ENCODE measurements at places on chromosomes 13 and 19.

GRCh38 chr13:20782116-20782708 is 8.5 kb upstream of the EEF1AKMT1 start:
- DNase-seq, result no peak

- peak; percentile 26 for DNase-seq
Measured at GRCh38 chr19:51660975-51661600, 14.5 kb upstream of the SIGLEC14 start.

GRCh38 chr13:112333756-112334543 is 42.2 kb upstream of the SPACA7 start:
- DNase-seq, result no peak

DNA sequence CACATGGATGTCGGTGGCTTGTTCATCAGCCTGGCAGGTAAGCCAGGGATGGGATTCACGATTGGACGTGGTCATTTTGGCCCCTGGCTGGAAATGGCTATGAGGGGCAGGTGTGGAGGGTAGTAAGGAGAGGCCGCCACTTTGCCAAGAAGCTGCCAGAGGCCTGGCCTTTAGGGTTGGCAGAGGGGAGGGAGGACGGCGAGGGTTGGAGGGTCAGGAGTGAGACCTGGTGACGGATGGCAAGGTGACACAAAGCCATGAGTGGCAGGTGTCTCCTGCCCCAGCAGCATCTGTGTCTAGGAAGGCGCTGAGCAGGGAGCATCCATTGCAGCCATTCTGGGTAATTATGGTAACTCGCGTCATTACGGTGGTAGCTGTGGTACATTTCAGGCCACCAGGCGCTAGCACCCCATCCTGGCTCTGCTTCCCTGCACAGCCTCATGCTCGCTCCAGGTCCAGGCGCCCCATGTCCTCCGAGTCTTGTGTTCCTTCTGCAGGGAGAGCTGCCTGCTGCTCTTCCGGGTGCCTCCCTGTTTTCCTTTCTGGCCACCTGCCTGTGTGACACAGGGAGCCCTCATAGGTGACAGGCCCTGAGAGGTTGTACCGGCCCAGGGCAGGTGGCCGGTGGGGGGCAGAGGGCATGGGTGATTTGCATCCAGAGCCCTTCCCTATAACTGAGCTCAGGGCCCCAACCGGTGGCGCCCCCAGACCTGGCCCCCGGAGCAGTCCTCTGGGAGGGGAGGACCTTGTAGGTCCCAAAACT is 4.2 kb downstream of the SSBP4 start:
- DNase-seq, result no peak

DNA sequence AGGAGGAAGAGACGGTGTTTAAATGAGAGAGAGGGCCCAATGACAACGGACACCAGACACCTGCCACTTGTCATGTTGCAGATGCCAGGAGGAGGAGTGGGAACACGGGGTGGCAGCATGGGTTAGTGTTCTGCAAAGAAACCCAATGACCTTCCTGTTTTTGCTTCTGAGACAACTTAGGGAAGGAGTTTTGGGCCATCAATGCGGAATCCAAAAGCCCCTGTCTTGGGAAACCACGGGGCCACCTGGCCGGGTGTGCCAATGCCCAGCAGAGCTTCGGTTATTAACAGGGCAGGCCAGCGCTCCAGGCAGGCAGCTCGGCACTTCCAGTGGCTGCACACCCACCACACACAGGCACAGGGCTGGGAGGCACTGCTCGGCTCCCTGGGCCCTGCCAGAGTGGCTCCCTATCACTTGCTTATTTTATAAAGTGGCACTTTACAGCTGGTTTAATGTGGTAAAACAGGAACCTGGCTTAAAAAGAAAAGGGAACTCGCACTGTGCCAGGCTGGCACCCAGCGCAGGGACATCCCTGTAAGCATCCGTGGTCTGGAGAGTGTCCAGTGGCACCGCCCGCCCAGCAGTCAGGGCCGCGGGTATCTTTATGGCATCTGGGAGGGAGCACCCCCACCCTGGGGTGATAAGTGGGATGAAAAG is 19.1 kb downstream of the ELL start:
- no peak for DNase-seq

DNA sequence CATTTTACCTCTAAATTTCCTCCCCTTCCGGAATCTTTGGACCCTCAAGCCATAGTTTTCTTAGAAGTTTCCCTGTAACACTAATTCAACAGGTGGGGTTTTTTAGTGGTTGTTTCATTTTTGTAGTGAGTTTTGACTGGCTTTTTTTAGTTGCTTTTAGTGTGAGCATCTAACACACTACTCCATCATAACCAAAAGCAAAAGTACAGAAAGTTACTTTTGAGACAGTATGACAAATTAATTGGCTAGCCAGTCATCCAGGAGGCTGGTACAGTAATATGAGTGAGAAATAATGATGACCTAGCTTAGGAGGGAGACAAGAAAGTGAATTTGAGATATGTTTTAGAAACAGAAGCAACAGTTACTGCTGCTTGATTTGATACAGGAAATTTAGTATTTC is 71.5 kb downstream of the DNAJC15 start:
- DNase-seq, result no peak

GRCh38 chr13:48603375-48603774 is 50.4 kb upstream of the CYSLTR2 start:
- no peak for DNase-seq

GRCh38 chr13:19959141-19959830 is 759 bp downstream of the ZMYM2 start:
- peak; percentile 61 for DNase-seq

GRCh38 chr19:30881281-30881680 is 468.0 kb downstream of the TSHZ3 start:
- DNase-seq, result no peak

- DNase-seq, result no peak
Measured at GRCh38 chr19:21704320-21704719, 63.1 kb downstream of the ZNF100 start.

DNA sequence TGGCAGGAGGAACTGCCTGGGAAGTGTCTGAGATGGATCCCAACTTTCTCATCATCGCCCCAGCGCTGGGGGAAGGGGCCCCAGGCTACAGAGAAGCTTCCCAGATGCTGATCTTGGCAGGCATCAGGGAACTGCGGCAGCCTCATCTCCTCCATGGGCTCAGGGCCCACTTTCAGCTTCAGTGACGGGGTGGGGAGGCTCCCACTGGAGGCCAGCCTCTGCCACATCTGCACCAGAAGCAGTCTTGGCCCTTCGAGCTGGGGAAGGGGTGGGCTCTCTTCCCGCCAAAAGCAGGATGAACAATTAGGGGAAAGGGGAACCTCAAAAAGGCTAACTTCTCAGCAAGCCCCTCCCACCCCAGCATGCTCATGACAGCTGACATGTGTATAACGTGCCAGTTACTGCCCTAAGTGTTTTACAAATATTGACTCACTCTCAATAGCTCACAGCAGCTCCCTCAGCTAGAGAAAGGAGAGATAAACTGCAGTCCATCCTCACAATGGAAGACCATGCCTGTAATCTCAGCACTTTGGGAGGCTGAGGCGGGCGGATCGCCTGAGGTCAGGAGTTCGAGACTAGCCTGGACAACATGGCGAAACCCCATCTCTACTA is 7.1 kb upstream of the S1PR2 start:
- no peak for DNase-seq

- no peak for DNase-seq
Measured at GRCh38 chr13:66219506-66219905, 1010.6 kb downstream of the PCDH9 start.

DNA sequence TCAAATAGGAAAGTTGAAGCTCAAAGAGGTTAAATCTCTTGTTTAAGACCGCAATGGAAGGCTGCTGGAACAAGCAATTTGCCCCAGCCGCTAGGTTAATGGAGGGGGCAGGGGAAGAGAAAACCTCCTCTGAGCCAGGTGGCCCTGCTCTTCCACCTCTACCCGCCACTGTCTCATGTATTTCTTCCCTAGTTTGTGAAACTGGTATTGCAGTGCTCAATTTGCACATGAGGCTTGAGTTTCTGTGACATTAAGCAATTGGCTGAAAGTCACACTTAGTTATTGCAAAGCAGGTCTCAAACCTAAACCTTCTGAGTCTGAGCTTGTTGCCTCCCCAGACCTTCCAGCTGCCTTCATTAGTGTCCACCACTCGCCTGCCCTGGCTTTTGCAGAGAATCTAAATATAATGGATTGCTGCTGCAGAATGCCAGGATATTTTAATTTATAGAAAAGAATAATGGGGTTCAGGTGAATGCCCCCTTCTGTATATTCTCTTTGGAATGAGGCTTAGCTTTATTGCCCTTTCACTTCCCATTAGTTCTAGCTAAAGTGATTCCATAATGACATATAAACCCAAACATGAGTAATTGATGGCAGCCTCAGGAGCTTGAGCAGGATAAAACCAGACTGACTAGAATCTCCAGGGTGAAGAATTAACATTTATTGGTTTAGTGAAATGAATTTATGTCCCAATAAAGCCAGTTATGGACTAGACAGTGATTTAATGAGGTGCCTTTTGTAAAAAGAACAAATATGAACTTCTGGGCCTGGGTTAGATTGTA is 27.0 kb upstream of the OLFM4 start:
- no peak for DNase-seq

GRCh38 chr13:76758738-76759137 is 127.5 kb downstream of the KCTD12 start:
- no peak for DNase-seq

- DNase-seq, result no peak
Measured at GRCh38 chr19:56118666-56119581, 2.2 kb downstream of the ZNF787 start.

- DNase-seq, result no peak
Measured at GRCh38 chr13:105863300-105863920, 672.1 kb downstream of the EFNB2 start.

DNA sequence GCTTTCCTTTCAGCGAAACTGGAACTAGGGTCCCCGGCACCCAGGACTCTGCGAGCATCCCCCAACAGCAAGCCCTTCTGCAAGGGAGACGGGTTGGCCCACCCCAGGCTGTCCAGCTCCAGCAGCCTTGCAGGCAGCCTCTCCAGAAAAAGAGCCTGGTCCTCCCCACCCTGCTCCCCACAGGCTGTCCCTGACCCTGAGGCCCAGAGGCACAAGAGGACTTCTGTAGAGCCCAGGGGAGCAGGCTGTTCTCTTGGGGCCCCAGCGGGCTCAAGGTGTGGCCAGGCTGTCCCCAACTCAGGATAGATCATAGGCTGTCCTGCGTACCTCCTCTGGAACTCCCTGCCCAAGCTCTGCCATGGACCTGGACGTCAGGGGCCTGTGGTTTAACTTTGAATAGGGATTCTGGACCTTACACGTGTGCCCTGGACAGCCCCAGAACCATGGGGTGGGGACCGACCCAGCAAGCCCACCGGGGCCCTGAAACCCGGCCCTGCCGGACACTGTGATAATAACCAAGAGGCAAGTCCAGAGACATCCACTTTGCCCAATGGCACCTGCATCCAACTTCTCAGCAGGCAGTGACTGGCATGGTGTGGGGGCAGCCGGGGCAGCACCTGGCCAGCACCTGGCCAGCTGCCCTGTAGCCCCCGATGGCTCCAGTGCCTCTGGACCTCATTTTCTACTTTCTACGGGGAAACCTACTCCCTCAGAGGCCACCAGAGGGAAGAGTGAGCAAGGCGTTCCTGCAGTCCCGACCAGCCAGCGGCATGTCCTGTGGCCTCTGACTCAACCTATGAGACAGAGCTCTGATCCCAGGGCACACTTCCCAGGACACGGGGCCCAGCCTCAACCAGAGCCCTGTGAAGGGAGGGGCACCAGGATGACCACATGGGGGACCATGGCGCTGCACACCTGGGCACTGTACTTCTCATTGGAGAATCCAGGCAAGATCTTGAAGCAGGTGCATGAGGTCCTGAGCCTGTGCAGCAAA is 50.9 kb upstream of the TPM4 start:
- DNase-seq, result no peak

- no peak for DNase-seq
Measured at GRCh38 chr13:95641291-95642027, 3.0 kb downstream of the DZIP1 start.

- peak; percentile 32 for DNase-seq
Measured at GRCh38 chr19:51607077-51607476, 23.1 kb downstream of the SIGLEC5 start.

DNA sequence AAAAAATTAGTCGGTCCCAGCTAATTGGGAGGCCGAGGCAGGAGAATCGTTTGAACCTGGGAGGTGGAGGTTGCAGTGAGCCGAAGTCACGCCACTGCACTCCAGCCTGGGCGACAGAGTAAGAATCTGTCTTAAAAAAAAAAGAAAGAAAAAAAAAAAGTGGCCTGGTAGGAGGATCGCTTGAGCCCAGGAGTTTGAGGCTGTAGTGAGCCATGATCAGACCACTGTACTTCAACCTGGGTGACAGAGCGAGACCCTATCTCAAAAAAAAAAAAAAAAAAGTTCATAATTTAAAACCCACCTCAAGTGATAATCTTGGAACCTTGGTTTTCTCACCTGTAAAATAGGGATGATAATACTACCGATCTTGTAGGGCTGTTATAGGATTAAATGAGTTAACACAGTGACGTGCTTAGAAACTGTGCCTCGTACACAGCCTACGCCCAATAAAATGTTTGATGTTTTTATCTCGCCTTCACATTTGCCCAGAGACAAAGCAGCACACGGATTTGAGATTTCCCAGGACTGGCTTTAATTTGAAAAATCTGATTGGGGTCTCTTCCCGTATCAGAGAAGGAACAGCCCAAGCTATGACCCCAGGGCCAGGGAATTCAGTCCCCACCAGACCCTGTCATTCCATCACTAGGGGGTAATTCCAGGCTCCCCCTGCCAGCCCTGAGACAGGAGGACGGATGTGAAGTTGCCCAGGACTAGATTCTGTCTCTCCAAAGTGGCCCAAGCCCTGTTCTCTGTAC is 3.6 kb downstream of the SERTAD1 start:
- no peak for DNase-seq

DNA sequence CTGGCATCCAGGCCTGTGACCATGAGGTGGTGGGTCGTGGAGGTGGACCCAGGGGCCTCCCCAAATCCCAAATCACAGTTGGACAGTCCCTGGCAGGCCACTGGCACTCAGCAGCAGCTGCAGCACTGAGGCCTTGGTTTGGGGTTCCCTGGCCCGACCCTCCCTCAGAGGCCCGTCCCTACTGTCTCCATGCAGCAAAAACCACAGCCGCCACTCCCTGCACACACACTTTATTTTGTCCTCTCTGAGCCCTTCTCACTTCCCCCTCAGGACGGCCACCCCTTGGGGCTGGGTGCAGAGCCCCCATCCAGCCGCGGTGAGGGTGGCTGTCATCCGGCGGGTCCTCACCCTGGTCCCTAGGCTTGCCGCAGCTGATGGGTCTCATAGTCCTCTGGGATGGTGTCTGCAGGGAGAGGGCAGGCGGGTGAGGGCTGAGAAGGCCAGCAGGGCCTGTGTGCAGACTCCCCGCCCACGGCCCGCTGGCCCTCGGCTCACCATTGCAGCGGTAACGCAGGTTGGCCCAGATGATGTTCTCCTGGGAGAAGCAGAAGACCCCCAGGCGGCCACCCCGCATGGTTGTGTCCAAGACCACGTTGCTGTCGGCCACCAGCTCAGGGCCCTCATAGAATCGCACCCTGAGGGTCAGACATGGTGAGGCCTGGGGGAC is 8.4 kb downstream of the COMP start:
- no peak for DNase-seq

- DNase-seq, result no peak
Measured at GRCh38 chr13:112572366-112572765, 15.6 kb downstream of the TUBGCP3 start.
